ENCODE measurements at places on chromosomes 16 and 17.

DNA sequence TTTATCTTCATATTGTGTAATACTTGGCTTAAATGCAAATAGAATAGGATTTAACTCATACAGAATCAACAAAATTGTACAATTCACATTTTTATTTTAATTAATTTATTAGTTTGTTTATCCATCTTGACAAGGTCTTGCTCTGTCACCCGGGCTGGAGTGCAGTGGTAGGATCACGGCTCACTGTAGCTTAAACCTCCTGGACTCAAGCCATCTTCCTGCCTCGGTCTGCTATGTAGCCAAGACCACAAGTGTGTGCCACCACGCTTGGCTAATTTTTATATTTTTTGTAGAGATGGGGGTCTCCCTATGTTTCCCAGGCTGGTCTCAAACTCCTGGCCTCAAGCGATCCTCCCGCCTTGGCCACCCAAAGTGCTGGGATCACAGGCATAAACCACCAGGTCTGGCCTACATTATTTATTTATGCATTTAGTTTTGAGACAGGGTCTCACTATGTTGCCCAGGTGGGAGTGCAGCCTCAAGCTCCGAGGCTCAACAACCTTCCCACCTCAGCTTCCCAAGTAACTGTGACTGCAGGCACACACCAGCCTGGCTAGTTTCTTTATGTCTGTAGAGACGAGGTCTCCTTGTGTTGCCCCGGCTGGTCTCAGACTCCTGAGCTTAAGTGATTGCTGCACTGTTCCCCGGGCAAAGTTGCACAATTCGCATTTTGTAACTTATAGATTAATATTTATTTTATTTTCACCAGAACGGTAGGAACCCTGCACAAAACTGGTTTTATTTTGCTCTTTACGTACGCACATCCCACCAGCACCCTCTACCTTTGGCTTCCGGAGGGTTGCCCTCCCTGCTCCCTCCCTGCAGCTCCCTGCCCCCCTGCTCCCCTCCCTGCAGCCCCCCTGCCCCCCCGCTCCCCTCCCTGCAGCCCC lies 4.9 kb downstream of the DPEP1 start:
- DNase-seq: no peak

GRCh38 chr16:51592001-51592501 lies 441.0 kb upstream of the SALL1 start:
- no peak for DNase-seq

- DNase-seq: no peak
Observed at GRCh38 chr17:82989881-82990280, 89.5 kb upstream of the METRNL start.

- DNase-seq: no peak
Observed at GRCh38 chr16:74842413-74842812, 67.8 kb upstream of the FA2H start.

GRCh38 chr16:55660828-55661227 lies 5.0 kb downstream of the SLC6A2 start:
- no peak for DNase-seq

GRCh38 chr17:8002721-8003593 lies 542 bp downstream of the GUCY2D start:
- DNase-seq: no peak

- no peak for DNase-seq
Observed at GRCh38 chr16:87809150-87809902, 43.5 kb upstream of the KLHDC4 start.

- no peak for DNase-seq
Observed at GRCh38 chr17:31152271-31152670, 57.5 kb downstream of the NF1 start.

DNA sequence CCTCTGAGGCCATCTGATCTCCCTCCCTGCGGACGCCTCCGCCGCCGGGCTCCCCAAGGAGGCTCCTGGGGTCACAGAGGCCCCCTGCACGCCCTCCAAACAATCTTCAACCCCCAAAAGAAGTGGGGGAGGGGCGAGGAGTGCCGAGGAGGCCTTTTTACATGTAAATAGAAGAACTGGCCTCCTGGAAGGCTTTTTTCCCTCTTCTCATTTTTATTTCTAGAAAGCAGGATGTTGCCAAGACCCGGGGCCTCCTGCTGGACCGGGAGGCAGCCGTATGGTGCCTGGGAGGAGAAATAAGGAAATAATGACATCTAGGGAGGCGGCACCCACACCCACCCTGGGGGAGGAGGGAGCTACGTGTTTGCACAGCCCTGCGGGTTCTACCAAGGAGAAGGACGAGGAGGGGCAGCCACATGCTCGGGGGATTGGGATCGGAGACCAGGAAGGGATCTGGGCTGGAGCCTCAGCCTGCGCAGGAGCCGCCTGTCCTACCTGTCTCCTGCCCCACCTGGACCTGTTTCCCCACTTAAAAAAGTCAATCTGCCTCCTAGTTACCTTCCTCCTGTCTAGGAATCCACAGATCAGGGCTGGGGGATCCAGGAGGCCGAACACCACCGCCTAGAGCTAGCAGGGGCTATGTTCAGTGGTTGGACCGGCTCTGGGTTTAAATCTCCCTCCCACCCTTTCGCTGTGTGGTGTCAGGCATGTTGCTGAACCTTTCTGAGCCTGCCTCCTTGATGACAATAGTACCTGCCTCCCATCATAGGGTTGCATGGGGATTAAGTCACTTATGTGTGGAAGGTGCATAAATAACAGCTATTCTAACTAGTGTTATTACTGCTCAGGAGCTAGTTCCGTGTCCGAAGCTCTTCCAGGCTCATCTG lies 175.7 kb upstream of the GSE1 start:
- DNase-seq: no peak

DNA sequence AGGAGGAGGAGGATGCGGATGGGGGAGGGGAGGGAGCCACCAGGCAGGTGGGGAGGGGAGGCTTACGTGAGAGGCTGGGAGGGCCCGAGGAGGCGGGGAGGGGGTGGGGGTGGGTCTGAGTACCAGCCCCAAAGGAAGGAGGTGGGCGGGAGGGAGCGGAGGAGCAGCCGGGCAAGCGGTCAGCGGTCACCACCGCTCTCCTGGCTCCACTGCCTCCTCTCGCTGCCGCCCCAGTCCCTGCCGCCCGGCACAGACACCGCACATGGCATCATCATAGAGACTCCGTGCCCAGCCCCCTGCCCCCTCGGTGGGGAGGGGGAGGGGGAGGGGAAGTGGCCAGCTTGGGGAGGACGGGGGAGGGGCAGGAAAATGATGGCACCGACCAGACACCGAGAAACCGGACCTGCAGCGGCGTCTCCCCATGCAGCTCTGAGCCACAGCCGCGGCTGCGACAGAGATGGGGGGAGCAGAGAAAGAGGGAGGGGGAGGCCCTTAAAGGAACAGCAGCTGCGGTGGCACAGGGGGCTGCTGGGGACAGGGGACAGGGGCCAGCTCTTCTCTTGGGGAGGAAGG lies at the start of gene TLCD3B:
Gene TLCD3B (minus strand): TSS at position 431 of the 573 bp plus-strand sequence. CDS start 744 bp downstream, outside the sequence.
- no peak for DNase-seq

DNA sequence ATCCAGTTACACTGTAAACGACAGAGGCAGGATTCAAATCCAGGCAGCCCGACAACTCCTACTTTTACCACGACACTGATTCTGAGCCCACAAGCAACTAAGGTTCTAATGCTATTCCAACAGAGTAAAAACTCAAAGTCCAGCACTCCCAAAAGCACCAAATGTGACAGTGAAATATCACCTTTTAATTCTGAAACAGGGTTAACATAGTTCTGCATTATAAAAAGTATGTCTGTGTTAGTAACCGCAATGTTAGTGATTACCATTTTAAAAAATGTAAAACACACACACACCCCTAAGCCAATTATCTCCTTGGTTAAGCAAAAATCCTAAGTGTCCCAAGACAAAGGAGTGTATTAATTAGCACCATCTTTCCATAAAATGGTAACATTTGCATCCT lies 19.7 kb downstream of the HELZ start:
- DNase-seq: no peak

GRCh38 chr17:44400226-44400847 lies 10.9 kb upstream of the ITGA2B start:
- DNase-seq: peak; percentile 31

- DNase-seq: no peak
Observed at GRCh38 chr17:35586569-35587073, 501 bp upstream of the AP2B1 start.

DNA sequence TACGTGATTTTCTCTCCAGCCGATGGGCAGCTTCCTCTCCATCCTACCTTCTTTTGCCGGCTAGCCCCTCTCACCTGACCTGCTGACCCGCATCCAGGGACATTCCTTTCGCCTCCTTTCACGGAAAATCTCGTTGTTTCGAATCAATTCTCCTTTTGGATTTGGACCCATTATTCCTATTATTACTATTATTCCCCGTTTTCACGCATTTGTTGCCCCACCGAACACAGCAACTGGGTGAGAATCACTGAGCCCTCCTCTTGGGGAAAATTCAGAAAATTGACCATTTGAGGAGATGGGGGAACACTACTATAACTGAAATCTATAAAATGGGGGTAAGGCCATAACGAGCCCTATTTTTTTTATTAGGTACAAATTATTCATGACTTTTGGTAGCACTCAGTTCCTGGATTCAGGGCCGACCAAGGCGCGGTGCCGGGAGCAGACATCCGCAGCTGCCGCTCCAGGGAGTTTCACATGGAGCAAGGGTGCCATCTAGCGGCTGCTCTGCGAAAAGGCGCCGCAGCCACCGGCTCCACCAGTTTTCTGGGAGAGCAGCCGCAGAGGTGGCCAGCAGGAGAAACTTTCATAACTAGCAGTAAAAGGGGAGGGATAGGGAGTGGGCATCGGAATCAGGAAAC lies 3.3 kb upstream of the HOXB8 start:
- peak; percentile 81 for DNase-seq

- no peak for DNase-seq
Observed at GRCh38 chr17:45222289-45222995, 757 bp downstream of the FMNL1 start.

GRCh38 chr17:77457572-77458201 lies 316.9 kb downstream of the SEC14L1 start:
- DNase-seq: no peak

- no peak for DNase-seq
Observed at GRCh38 chr17:43952724-43953666, 745 bp downstream of the PYY start.

DNA sequence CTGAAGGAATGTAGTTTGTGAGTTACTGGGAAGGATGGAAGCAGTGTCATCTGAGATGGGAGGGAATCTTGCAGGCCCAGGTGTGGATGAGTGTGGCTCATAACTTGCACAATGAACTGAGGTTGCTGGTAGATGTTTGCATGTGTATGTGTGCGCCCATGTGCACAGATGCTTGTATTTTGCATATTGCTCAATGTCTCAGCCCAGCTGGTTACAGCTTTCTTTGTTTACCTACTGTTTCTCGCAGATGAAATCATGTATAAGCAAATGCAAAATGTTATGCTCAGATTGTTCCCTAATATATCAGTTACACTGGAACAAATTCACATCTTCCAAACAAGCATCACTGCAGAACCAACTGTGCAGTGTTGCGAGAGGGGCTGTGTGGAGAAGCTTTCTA lies 452.2 kb upstream of the EEF2KMT start:
- no peak for DNase-seq

DNA sequence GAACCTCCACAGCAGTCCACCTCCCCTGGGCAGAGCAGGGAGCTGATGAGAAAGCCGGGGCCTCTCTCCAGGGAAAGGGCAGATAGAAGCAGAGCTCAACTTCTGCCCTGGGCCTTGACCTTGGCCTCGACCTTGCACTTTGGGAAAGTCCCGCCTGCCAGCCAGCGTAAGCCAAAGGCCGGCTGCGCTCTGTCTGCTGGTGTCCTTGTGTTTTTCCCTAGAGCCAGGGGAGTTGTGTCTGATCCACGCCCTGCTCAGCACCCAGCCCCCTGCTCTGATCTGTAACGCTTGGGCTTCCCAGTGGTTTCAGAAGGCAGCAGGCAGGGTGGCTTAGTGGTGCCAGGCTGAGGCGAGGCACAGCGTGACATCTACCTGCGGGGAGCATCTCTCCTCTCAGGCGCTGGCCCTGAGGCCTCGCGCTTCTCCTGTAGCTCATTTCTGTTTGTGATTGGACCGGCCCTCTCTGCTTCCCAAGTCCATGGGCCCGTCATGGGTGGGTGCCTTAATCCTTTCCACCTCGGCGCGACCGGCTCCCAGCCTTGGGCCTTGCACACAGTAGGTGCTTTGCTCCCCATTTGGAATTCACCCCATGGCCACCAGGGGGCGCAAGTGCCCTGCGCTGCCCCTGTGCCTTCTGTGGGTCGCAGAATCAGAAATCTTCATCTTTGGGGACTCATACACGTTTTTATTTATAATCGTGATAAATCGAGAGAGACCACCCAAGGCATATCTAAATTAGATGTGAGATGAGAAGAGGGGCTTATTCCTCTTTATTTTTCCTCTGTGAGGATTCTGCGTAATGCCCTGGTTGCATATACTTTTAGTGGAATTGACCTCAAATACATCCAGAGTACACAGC lies 24.2 kb downstream of the SGSH start:
- DNase-seq: peak; percentile 25

GRCh38 chr17:28306954-28307401 lies 12.0 kb upstream of the TMEM97 start:
- DNase-seq: no peak

DNA sequence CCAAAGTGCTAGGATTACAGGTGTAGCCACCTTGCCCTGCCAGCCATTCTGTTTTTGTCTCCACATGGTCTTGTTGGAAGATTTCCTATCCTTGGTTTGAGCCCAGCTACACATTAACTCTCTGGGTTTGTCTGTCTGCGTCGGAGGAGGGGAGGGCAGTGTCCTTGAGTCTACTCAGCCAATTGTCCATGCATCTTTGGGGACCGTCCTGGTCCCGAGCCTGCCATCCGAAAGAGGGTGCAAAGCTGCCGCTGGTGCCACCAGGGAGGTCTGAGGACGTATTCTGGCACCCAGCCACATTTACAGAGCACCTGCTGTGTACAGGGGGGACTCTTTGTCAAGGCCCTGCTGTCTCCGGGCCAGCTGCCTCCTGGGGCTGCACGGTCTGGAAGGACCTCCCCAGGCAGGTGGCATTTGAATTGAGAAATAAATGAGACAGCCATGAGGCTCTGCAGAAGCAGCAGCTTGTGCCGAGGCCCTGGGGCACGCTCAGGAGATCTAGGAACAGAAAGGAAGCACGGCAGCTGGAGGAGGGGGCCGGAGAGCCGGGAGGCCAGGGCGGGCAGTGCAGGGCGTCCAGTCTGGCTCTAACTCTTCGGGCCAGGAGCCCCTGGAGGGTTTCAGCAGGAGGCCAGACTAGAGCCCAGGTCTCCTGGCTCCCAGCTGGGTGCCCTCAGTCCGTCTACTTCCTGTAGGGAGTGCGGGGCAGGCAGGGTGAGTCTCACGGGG lies 1.5 kb downstream of the CYBA start:
- no peak for DNase-seq

GRCh38 chr16:30491744-30492308 lies 19.3 kb downstream of the ITGAL start:
- DNase-seq: peak; percentile 95

- no peak for DNase-seq
Observed at GRCh38 chr17:5763595-5764306, 179.4 kb upstream of the NLRP1 start.

DNA sequence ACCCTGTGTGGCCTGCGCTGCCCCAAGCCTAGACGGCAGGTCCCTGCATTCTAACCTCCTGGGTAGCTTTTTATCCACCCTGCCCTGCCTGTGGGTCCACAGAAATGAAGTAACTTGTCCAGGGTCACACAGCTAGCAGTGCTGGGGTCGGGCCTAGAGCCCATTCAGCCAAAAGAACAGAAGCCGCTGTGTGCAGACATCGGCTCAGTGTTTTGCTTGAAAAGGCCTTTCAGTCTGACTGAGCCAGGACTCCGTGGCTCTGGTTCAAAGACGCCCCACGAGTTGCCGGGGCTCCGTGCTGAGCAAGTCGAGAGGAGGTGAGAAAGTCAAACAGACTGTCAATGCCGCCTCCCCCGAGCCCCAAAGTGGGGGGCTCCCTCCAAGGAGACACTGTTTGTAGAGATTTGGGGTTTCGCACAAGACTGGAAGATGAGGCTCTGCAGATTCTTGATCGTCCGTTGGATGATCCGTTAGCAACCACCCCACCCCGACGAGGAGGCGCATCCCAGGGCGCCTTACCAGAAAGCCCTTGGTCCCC lies 226.2 kb downstream of the NTN1 start:
- DNase-seq: no peak
